Stimulated activated CD4-positive, alpha-beta T cell treated with anti-CD3 and anti-CD28 coated beads, TNF-alpha, amount 100 ng/mL, for 1 hour (primary cell): ENCODE measurements at places on chromosomes 12 and 14.

GRCh38 chr12:104974626-104975290 is 11.4 kb upstream of the NOPCHAP1 start:
- no peak for DNase-seq

GRCh38 chr12:70543444-70543843 is 93.8 kb downstream of the PTPRB start:
- no peak for DNase-seq

- no peak for DNase-seq
Observed at GRCh38 chr12:11881835-11882234, 188.9 kb upstream of the BCL2L14 start.

GRCh38 chr12:112031472-112031871 is 18.2 kb downstream of the ERP29 start:
- no peak for DNase-seq

DNA sequence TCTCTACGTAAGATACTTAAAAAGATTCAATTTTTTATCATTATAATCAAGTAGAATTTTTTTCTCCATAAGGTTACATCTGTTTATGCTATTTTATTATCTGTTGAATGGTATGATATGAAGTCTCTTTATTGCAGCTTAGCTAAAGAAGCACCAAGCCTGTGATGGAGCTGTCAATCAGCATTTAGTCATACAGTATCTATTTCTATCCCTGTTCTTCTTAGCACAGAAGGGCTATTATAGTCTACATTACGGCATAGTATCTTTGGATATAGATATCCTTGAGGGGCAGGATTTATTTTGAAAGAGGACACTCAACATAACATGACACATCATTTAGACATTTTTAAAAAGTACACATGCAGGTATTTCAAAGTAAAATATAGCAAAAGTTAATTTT is 277.1 kb downstream of the FOXG1 start:
- DNase-seq, result no peak
